CD4-positive, alpha-beta T cell treated with Interferon gamma for 1 hour (primary cell): ENCODE measurements at places on chromosomes 7 and 10.

- no peak for DNase-seq
Observed at GRCh38 chr10:112960151-112960681, 10.2 kb downstream of the TCF7L2 start.

DNA sequence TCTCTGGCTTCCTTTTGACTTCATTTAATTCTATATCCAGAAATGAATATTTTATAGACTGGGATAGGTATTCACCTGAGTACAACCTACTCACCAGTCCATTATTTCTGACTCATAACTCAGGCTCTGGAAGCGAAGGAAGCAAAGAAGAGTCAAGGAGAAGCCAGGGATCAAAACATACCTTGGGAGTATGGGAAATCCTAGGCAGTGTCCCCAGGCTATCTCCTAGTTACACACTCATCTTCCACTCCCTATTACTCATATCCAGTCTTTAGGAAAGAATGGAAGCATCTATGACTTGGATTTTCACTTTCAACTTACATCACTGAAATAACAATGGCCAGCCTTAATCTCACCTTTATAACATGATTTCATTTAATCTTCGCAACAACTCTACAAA lies 40.9 kb upstream of the ELAPOR2 start:
- no peak for DNase-seq

DNA sequence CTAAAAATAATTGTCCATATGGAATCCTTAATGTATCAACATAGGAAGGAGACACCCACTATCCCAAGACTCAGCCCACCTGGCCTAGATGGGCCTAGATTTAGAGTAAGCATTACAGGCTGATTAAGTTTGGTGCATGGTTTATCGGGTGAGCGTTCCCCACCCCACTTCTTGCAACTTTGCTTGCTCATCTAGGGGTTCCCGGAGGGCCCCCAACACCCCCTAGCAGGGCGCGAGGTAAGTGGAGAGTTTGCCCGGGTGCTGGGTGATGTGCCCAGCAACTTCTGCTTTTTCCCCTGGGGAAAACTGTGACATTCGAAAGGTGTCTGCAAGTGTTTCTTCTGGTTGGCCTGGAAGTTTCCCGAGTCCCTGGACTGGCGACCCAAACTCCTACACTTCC lies 31.7 kb downstream of the SKIDA1 start:
- no peak for DNase-seq

DNA sequence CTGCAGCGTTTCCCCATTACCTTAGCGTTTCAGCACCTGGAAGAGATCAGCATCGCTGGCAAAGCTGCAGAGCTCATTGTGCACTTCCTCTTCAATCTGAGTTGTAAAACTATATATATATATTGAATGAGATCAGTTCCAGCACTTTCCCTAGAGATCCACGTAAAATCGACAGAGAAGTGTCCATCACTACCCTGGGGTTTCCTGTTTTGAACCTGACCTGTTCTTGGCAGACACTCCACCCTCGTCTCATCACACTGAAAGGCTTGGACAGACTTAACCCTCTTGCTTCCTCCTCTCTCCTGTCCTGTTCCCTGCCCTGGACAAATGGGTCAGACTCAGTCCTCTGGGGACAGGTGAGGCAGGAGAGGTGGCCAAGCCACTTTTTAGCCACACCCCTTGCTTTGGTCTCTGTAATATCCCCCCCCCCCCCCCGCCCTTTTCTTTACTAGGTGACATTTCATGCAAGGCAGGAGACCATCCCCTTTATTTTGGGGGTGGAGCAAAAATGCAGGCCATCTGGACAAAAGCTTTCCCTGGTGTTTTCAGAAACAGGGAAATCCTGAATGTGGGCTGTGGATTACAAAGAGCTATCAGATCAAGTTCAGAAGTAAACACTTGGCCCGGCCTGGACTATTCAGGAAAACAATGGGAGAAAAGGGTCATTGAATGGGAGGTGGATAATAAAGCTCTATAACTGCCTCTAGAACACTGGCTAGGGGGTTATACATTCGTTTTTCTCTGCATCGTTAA lies 83.7 kb upstream of the KDM7A start:
- DNase-seq, result no peak

GRCh38 chr10:58546137-58546536 lies 33.5 kb downstream of the BICC1 start:
- no peak for DNase-seq

DNA sequence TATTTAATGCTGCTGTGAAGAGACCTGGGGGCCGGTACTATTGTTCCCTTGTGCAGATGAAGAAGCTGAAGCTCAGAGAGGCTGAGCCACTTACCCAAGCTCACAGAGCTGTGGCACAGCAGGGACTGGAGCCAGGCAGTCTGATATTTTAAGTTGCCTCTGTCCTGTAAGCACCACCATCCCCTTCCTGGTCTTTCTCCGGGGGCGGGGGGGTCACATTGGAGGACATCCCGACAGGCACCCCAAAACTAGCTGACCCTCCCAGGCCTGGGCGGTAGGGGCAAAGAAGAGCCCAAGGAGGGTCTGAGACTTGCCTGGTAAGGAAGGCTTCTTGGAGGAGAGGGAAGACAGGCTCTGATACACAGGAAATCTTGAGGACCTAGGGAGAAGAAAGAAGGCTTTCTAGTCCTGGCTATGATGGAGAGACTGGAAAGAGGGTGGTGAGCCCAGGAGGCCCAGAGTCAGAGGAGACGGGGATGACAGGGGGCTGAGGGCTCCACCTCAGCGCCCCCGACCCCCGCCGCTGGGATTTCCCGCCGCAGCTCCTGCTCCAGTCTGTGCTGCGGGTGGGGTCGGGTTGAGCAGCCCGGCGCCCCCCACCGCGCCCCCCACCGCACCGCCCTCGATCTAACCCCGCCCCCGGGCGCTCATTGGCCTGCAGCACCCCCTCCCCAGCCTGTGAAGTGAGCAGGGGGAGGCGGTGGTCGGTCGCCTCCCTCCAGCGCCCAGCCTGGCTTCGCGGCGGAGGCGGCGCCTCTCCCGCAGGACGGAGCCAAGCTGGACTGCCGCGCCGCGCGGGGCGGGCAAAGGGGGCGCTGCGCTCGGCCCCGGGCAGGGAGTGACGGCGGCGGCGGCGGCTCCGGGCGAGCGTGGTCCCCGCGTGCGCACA lies at the start of gene ADCYAP1R1:
Gene ADCYAP1R1, plus strand, starts transcription at position 711 of the 889 bp plus-strand sequence. CDS start 10,957 bp downstream, outside the sequence.
- no peak for DNase-seq
